ENCODE measurements at places on chromosomes 7 and 10. TPM values are rescaled to one million over a fixed set of nuclear protein-coding genes. Genes with fewer than 3 reads are reported as not detected.

GRCh38 chr10:67934336-67934735 lies 49.9 kb downstream of the SIRT1 start:
- DNase-seq, result no peak

The ST8SIA6 gene
- total RNA-seq, result 3.5 TPM

The TRIM50 gene
- not detected for total RNA-seq

- no peak for DNase-seq
Observed at GRCh38 chr7:33854801-33855350, 50.5 kb upstream of the BMPER start.

GRCh38 chr7:152180048-152180447 lies 154.6 kb downstream of the GALNT11 start:
- DNase-seq, result no peak

DNA sequence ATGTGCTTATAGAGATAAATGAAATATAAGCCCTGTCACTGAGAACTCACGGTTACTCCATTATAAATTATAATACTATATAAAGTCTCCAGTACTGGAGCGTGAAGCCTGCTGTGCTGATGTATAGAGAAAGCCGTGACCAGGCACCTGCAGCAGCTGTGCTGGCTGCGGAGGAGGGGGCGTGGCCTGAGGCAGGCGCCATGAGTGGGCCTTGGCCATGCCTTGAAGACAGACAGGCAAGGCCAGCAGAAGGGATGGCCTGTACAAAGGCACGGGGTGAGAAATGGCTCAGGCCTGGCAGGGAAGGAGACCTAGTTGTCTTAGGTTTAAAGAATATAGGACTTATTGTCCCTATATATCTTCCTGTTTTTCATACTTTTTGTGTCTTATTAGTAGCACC lies 218.5 kb upstream of the STK17A start:
- DNase-seq, result no peak

DNA sequence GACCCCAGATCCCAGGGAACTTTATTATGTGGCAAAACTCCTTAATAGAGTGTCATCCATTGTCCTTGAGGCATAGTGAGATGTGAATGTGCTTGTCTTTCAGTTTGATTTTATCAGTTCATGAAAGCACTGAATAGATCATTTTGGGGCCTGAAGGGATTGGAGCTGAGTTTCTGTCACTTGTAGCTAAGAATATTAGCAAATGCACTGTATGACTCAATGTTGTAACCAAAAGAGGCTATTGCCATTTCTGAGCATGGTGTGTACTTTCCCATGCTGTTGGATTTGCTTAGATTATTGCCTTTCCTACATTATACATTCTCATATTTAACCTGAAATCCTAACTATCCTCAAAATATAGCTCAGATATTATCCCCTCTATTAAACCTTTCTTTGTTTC lies 130.4 kb downstream of the PRKG1 start:
- DNase-seq, result no peak

The OR13A1 gene
- not detected for total RNA-seq

Measured in colonic mucosa (tissue), 4 donors.